Stimulated activated naive CD8-positive, alpha-beta T cell treated with anti-CD3 and anti-CD28 coated beads, Interleukin-15, Interleukin-2, amounts not matched to agents 100 U/mL and 50 U/mL, for 24 hours (primary cell): ENCODE measurements at places on chromosomes 6 and 20.

DNA sequence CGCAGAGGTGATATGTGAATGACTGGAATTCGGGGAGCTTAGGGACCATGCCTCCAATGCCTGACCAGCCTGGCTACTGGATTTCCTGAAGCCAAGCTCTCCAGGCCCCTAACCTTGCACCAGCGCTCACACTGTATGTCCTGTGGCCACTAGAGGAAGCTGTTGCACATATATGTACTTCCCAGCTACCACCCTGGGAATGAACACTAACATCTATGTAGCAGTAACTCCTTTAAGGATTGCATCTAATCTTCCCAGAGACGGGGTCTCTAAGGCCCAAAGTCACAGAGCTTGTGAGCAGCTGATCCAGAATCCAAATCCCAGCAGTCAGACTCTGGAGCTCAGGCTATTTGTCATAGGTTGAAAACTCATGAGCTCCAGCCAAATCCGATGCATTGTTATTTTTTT lies 20.4 kb upstream of the BPIFB1 start:
- no peak for DNase-seq

DNA sequence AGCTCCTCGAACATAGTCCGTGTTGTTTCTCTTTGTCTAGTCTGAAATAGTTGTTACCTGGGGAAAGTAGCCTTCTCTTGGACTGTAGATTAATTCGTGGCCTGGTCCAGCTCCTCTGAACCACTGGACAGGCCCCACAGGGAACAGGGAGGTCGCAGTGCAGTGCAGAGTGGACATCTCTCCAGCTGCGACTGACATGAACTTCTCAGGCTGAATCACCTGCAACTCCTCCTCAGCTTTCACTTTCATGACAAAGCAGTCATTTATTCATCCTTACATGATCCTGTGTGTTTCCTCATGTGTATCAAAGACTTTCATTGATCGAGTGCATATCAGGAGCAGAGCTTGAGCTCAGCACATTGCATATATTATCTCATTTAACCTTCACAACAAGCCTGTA lies 19.1 kb upstream of the SIRPG start:
- no peak for DNase-seq

- peak; percentile 66 for DNase-seq
These were observed 19.4 kb upstream of the MRGBP start for GRCh38 chr20:62776692-62777527.

- no peak for DNase-seq
These were observed 401.2 kb upstream of the EPHA7 start for GRCh38 chr6:93820465-93821082.

DNA sequence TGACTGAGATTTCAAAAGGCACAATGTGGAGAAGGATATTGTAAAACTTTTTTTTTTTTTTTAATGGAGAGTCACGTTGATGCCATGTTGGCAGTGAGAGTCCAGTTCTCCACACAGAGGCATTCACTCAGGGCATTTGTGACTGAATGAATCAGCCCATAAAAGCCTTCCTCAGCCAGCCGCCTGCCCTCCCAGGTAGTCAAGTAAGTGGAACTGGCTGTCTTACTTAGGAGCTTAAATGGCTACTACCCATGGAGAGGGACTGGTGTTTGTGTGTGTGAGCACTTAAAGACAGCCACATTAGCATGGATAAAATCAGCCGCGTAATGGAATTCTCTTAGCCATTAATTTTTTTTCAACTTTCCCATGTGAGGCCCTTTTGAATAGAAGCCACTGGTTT lies 12.6 kb downstream of the AAR2 start:
- DNase-seq: no peak

- DNase-seq: no peak
These were observed 278.1 kb upstream of the JAG1 start for GRCh38 chr20:10951904-10952303.

DNA sequence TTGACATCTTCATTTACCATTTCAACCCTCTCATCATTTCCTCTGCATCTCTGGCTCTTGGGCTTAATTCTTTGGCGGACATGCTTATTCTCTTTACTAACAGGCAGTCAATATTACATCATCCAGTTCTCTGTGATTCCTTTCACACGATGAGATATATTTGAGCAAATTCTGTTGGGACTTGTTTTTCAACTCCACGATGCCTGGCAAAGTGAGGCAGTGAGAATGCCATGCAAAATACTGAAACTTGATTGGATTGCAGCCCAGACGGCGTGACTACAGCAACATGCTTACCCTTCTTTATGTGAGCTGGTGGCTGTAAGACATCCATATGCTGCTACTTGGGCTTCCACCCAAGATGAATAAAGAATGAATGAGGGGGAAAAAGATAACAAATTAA lies 101.7 kb upstream of the SPACA1 start:
- DNase-seq: no peak

DNA sequence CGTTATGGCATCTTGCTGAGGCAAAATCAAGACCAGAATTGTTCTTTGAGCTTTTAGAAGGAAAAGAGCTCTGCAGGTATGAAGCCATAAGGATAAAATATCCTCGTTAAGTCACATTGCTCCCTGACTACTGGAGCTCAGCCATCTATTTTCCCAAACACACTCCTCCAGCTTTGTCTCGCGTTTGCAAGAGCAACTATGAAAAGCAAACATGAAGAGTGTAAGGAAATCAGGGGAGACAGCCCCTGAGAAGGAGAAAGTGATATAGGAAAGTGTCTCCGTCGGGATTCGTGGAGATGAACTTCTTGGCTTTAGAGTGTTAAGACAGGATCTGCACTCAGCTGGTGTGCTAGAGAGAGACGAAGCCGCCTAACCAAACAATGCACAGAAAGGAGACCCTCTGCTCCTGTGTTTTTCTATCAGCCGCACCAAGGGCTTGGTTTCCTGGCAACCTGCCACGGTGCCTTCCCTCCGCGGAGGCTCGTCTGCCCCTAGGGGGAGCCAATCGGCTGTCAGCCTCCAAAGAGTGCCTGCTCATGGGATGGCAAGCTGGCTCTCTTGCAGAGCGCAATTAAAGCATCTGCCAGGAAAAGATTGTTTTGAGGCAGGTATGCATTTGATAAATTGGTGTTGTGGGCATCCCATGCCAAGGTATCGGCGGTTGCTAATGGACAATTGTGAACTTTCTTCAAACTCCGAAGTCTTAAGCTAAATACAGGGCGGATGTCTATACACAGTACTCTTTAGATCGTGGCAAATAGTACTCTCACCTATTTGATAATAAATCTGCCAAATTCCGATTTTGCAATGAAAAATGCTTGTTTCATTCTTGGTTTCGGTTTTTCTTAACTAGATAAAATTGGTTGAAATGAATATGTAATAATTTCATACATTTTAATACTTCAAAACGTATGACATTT lies 603.2 kb downstream of the RNF144B start:
- peak; percentile 50 for DNase-seq

GRCh38 chr6:46626228-46626909 lies 26.2 kb downstream of the CYP39A1 start:
- DNase-seq: no peak

DNA sequence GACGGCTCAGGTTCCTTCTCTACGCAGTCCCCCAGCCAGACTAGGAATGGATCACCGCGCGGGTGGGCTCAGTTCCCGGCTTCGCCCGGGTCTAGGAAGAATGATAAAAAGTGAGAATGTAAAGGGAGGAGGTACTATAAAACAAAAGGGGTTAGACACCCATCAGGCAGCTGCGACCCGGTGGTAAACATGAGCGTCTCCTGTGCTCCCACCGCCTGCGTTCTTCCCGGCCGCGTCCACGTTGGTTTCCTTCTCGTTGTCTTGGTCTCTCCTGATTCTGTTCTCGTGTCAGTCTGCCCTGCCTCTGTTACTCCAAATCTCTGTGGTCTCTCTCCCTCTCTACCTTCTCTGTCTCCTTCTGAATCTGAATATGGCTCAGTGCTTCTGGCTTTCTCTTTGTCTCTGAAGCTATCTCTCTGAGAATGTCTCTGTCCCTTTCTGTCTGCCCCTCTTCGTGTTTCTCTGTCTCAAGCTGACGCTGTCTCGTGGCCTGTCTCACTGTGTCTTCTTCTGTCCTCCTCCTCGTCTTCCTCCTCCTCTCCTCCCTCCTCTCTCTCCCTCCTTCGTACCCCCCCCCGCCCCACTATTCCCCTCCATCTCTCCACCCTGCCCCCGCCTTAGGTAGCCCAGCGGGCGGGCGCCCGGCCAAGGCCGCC lies 41.6 kb upstream of the FOXP4 start:
- no peak for DNase-seq

- DNase-seq: no peak
These were observed 5.7 kb upstream of the FKBP5 start for GRCh38 chr6:35694462-35694861.

DNA sequence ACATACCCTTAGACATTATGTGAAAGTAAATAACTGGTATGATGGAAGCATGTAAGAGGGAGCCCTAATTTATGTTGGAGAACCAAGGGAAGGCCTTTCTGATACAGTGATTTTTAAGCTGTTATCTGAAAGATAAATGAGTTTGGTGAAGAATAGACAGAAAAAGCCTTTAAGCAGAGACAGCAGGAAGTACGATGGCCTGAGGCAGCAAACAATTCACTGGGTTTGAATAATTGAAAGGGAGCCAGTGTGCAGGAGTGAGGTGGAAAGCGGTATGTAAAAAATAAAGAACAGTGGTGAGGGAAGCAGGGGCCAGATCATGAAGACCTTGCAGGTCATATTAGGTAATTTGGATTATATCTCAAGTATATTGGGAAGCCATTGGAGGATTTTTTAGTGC lies 4.1 kb upstream of the RAB23 start:
- DNase-seq: no peak

DNA sequence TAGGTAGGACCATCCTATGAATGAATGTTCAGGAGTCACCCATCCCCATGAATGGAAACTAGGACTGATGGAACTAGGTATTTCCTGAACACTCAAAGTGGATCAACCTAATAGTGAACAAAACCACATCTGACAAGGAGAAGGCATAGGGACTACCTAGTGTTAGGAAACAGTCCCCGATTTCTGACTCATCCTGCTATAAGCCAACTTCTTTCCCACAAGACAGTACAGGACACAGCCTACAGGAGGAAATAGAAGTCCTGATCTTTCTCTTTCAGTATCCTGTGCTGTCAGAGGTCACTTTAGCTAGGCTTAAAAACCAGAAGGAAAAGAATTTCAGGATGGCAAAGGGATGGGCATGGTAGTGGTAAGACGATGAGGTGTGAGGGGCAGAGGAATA lies 19.5 kb upstream of the GMDS start:
- no peak for DNase-seq

GRCh38 chr20:50745634-50746137 lies 14.3 kb downstream of the PARD6B start:
- DNase-seq: no peak

GRCh38 chr6:168001029-168001332 lies 3.5 kb downstream of the KIF25 start:
- no peak for DNase-seq

DNA sequence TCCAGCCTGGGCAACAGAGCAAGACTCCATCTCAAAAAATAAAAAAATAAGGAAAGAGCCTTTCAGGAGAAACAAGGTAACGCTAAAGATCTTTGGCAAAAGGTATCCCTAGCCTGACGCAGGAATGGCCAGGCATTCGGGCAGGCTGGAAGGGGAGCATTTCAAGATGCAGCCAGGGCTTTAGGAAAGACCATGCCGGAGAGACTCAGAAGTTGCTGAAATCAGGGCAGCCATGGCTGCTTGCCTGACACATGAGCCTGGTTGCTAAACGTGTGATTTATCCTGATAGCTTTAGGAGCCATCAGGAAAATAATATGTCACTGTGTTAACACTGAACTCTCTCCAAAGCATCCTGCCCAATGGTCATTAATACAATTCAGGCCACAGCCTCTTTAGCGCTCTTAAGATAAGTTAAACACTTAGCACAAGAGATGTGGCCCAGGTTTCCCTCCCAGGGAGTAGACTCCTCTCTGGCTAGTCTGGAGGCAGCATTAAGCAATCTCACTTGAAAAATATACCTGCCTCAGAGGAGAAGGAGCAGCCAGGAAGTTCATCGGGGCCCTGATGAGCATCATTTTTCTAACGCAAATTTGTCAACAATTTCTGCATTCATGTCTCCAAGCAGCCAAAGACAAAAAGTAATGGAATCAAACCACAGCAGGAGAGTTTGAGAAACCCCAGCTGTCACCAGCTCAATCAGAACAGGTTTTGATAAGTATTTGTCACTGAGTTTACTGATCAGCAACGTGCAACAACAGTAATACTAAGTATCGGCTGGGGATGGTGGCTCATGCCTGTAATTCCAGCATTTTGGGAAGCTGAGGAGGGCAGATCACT lies 200.0 kb downstream of the ZMYND8 start:
- no peak for DNase-seq

DNA sequence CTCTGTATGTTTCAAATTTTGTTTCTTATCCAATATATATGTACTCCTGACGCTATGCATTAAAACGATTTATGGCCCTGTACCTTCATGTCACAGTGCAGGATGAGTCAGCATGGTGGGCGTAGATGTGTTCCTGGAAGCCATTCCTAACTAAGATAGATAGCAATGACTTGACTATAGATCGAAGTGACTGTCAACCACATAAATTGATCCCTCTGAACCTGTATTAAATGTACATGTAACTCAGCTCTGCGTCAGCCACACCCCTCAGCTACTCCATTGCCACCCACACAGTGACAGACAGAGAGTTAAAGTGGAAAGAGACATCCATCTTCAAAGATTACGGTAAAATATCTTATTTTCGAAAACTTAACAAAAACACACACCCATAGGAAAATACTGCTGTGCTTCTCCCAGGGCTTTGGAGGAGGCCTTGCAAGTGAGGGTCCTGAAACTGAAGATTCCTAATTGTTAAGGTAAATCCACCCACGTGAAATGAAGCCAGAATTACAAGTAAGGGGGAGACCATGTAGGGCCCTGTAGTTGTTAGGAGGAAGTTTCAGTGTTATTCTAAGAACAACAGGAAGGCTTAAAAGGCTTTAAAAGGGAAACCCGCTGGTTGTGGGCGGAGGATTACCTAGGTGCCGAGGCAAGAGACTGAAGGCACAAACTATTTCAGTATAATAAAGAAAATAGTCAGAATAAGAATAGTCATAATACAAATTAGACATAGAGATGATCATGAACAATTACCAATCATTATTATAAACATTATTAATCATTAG lies 10.3 kb upstream of the RAD21L1 start:
- DNase-seq: peak; percentile 55

DNA sequence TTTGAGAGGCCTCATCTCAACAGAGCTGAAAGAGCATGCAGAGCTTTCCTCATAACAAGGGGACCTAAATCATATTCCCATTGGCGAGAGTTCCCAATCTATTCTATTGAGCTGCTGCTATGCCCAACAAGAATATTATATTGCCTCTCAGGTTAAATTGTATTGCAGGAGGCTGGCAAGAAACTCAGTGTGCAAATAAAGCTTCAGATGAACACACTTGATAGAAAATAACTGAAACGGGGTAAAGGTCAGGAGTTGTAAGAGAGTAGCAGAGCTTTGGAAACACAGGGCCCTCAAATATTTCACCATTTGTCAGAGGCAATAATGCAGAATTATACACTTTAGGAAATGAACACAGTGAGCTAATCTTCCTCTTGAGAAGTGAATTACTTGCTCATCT lies 364.3 kb upstream of the SPTLC3 start:
- no peak for DNase-seq

GRCh38 chr6:166929542-166930189 lies 26.7 kb downstream of the RNASET2 start:
- no peak for DNase-seq

- DNase-seq: no peak
These were observed 775.8 kb upstream of the FLRT3 start for GRCh38 chr20:15113144-15113773.

GRCh38 chr6:40947876-40948526 lies 91.0 kb downstream of the UNC5CL start:
- DNase-seq: no peak
